Activated CD4-positive, alpha-beta T cell treated with anti-CD3 and anti-CD28 coated beads, Interleukin-2, amount 10 ng/mL, durations not matched to agents 7 days and 5 days (primary cell): ENCODE measurements at places on chromosomes 13 and 19. TPM values are rescaled to one million over a fixed set of nuclear protein-coding genes. Genes with fewer than 3 reads are reported as not detected.

The SIGLEC8 gene
- total RNA-seq = not detected

The SMIM7 gene
- 59.6 TPM for total RNA-seq

The SBSN gene
- total RNA-seq = not detected

The TMEM59L gene
- 0.12 TPM for total RNA-seq

The ASPDH gene
- total RNA-seq = not detected

The NLRP7 gene
- total RNA-seq = not detected

The STAP2 gene
- 10.4 TPM for total RNA-seq

The KLK2 gene
- total RNA-seq = not detected

The LRG1 gene
- total RNA-seq = not detected

The VWA8 gene
- 17.9 TPM for total RNA-seq

The KANK3 gene
- 1.3 TPM for total RNA-seq

The SPINT2 gene
- 8.9 TPM for total RNA-seq

The SULT2B1 gene
- total RNA-seq = 0.30 TPM

The LIPE gene
- 27.7 TPM for total RNA-seq

The ZNF667 gene
- 1.0 TPM for total RNA-seq

The RAP2A gene
- 26.3 TPM for total RNA-seq

The MZT1 gene
- 14.7 TPM for total RNA-seq

The TMEM86B gene
- total RNA-seq = 16.7 TPM

The ZNF112 gene
- not detected for total RNA-seq

The ETV2 gene
- 1.9 TPM for total RNA-seq

The RNF6 gene
- total RNA-seq = 38.7 TPM

The ZBTB32 gene
- total RNA-seq = 15.4 TPM

The SYDE1 gene
- 0.15 TPM for total RNA-seq

The LGALS7B gene
- not detected for total RNA-seq

The SIGLECL1 gene
- not detected for total RNA-seq

The ZNF134 gene
- 13.7 TPM for total RNA-seq

The CLIP3 gene
- 1.4 TPM for total RNA-seq

The KISS1R gene
- 1.1 TPM for total RNA-seq

The GIPR gene
- total RNA-seq = 1.3 TPM

The MAP4K1 gene
- total RNA-seq = 282 TPM

The TLE2 gene
- total RNA-seq = 0.99 TPM

The KIR2DL4 gene
- not detected for total RNA-seq

The PRODH2 gene
- not detected for total RNA-seq

The KIR3DL2 gene
- 3.1 TPM for total RNA-seq

The PTH2 gene
- 0.52 TPM for total RNA-seq
